ENCODE measurements at places on chromosomes 11 and 22. TPM values are rescaled to one million over a fixed set of nuclear protein-coding genes. Genes with fewer than 3 reads are reported as not detected.

DNA sequence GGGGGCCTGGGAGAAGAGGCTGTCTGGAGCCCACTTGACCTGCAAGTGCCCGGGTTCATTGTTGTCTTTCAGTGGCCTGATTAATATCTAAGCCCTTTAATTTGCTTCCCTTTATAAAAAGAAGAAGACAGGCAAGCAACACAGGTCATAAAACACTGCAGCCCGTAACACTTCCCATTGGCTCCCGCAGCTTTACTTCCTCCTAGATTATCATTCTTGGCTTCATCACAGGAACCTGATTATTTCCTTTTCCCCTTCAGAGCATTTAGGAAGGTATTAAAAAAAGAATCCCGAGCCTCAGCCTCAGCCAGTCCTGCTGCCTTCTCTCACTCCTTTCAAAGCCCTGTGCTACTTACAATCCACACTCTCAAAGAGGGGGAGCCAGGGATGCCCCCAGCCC, 183.2 kb downstream of the GRIK4 start:
- no peak overlapping the region for H3K4me3 ChIP-seq
- no peaks in the 10 kb centered on the region for H3K36me3 ChIP-seq
- DNase-seq: no peak
- H3K27ac ChIP-seq: no peak overlapping the region
- H3K27me3 ChIP-seq: no peaks in the 10 kb centered on the region

DNA sequence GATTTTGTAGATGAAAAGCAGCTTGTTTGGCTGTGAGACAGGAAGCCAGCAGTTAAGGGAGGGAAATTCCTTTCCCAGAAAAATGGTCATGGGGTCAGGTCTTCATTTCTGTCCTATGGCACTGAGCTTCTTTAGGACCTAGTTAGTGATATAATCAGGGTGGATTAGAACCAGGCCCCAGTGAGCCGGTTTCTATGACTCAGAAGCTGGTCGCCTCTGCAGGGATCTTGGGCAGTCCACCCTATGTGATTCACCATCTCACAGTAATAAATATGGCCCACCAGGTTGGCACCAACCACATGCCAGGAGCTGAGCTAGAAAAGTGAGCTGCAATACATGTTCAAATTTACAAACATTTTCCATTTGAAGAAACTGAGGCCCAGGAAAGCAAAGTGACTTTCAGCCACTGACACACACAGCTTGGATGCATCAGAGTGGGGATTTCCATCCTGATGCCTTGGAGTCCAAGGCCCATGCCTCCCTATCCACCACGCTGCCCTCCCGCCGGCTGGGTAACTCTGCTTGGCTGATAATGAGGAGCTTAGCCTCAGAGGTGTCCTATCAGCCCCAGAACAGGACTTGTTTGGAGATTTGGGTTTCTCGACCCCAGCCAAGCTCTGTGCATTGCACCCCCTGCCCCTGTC, 42.0 kb downstream of the CD82 start:
- H3K27me3 ChIP-seq: no peaks in the 10 kb centered on the region
- no peak for DNase-seq
- H3K4me3 ChIP-seq: no peak overlapping the region
- peak overlapping the region; percentile 66 for H3K27ac ChIP-seq
- H3K4me1 ChIP-seq: peaks cover 57% of the 10 kb centered on the region
- no peaks in the 10 kb centered on the region for H3K36me3 ChIP-seq

DNA sequence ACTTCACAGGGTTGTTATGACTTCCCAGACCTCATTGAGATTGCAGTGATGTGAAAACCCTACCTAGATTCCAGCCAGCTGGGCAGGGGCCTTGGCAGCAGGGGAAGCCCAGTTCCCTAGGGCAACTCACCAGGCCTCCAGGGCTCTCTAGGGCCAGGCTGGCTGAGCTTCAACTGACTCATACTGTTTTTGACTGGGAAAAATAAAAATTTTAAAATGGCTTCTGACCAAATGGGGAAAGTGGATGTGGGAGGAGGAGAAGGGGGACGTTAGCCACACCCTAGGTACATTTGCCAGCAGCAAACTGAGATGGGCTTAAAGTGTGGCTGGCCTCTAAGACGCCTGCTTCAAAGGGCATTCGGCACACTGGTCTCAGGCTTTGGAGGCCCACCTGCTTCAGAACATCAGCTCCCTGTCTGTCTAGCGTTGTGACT, 39.0 kb downstream of the BMAL1 start:
- H3K36me3 ChIP-seq: no peaks in the 10 kb centered on the region
- peak overlapping the region; percentile 3 for H3K27ac ChIP-seq
- H3K4me1 ChIP-seq: peaks cover 44% of the 10 kb centered on the region
- no peak overlapping the region for H3K4me3 ChIP-seq
- no peaks in the 10 kb centered on the region for H3K27me3 ChIP-seq

- H3K27ac ChIP-seq: no peak overlapping the region
- no peaks in the 10 kb centered on the region for H3K27me3 ChIP-seq
- peaks cover 35% of the 10 kb centered on the region for H3K36me3 ChIP-seq
- peaks cover 9% of the 10 kb centered on the region for H3K4me1 ChIP-seq
- no peak for DNase-seq
Observed at GRCh38 chr22:46290843-46291785, 5.6 kb upstream of the GTSE1 start.

DNA sequence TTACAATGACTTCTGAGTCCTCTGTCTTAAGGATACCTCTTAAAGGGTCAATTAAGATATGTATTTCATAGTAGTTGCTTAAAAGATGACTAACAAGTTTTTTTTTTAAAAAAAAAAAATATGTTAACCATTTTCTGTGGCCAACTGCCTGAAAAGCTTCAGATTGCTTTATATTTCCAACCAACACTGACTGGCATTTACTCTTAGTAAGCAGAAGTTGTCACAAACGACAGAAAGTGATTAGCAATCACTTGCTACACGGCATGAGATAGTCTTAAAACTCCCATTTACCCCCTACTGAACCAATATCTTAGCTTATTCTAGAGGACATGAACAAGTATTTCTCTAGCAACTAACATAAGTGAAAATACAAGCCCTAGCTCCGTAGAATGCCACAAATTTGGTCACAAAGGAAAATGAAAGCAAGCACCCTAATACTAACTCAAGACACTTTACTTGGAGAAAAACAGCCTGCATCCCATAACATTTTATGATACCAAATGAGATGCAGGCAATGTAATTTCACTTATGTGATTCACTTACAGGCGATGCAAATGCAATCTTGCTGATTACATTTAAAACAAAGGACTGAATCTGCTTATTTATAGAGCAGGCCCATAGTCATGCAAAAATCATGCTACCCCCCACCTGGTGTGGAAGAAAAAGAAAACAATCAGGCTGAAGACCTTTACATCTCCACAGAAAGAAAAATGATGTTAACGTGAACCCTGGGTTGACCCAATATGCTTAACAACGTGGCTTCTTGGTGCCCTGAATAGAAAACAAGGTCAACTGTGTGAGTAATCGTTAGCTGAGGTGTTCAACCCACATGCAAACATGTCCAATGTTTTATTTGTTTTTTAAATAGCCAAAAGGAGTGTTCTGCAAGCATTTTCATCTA, 25.7 kb downstream of the MPPED2 start:
- H3K4me3 ChIP-seq: peak overlapping the region; percentile 61
- no peaks in the 10 kb centered on the region for H3K36me3 ChIP-seq
- no peak for DNase-seq
- H3K27me3 ChIP-seq: no peaks in the 10 kb centered on the region
- H3K27ac ChIP-seq: peak overlapping the region; percentile 67

- H3K4me3 ChIP-seq: no peak overlapping the region
- H3K27ac ChIP-seq: no peak overlapping the region
- no peaks in the 10 kb centered on the region for H3K4me1 ChIP-seq
- no peaks in the 10 kb centered on the region for H3K36me3 ChIP-seq
- DNase-seq: no peak
- H3K27me3 ChIP-seq: no peaks in the 10 kb centered on the region
Observed at GRCh38 chr11:12591706-12592105, 82.5 kb upstream of the TEAD1 start.

GRCh38 chr11:47886096-47886495, 37.9 kb upstream of the NUP160 start:
- DNase-seq: no peak
- H3K36me3 ChIP-seq: no peaks in the 10 kb centered on the region
- H3K4me1 ChIP-seq: peaks cover 7% of the 10 kb centered on the region
- no peak overlapping the region for H3K4me3 ChIP-seq
- no peak overlapping the region for H3K27ac ChIP-seq

DNA sequence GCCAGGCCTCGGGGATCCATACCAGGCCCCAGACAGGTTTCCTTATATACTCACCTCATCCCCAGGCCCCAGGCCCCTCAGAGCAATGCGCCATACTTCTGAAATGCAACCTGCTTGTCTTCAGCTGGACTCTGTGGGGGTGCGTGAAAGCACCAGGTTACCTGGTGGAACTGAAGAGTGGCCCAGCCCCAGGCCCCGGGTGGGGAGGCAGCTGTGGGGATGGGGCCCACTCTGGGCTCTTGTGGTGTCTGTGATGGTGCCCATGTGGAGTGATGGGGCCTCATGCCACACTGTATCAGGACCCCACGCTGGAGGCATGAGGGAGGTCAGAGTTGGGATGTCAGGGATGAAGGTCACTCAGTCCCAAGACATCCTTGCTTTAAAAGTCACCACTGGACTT, 999.0 kb downstream of the BRD1 start:
- H3K27ac ChIP-seq: no peak overlapping the region
- H3K36me3 ChIP-seq: no peaks in the 10 kb centered on the region
- no peaks in the 10 kb centered on the region for H3K4me1 ChIP-seq
- no peaks in the 10 kb centered on the region for H3K27me3 ChIP-seq

GRCh38 chr11:61482513-61482912, 26.0 kb upstream of the LRRC10B start:
- no peak overlapping the region for H3K27ac ChIP-seq
- H3K4me1 ChIP-seq: no peaks in the 10 kb centered on the region
- no peak for DNase-seq
- no peaks in the 10 kb centered on the region for H3K36me3 ChIP-seq

The CHADL gene
- total RNA-seq: 4.9 TPM

Measured in thoracic aorta (tissue), 2 donors.